DMS53 (cell line): ENCODE measurements at places on chromosomes 12 and 14.

- no peak for DNase-seq
Measured at GRCh38 chr14:68548194-68549076, 244.4 kb downstream of the ZFP36L1 start.

DNA sequence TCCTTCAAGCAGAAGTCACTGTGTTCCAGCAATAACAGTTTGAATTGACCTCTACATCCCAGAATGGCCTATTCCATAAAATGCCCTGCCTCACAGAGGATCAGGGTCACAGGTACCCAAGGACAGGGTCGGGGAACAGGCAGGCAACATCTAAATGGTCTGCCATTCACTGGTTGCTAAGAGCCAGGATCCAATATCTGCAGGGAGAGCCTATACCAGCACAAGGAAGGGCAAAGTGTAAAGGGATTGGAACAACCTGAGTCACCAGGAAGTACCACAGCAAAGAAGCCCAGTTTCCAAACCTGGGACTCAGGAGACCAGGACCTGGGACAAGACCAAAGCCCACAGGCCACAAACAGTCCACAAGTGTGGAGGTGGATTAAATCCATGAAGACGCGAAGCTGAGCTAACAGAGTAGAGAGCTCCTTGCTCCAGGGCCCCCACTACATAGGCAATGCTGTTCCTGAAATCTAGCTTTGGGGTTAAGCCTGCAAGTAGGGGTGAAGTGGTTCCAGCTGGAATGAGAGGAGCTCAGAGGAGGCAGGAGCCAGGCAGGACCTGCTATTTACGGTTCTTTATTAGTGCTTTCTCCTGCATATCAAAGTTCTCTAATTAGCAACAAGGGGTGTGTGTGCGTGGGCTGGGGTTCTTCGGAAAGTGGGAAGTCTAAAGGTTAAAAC, 274.3 kb downstream of the BCL11B start:
- DNase-seq = no peak

DNA sequence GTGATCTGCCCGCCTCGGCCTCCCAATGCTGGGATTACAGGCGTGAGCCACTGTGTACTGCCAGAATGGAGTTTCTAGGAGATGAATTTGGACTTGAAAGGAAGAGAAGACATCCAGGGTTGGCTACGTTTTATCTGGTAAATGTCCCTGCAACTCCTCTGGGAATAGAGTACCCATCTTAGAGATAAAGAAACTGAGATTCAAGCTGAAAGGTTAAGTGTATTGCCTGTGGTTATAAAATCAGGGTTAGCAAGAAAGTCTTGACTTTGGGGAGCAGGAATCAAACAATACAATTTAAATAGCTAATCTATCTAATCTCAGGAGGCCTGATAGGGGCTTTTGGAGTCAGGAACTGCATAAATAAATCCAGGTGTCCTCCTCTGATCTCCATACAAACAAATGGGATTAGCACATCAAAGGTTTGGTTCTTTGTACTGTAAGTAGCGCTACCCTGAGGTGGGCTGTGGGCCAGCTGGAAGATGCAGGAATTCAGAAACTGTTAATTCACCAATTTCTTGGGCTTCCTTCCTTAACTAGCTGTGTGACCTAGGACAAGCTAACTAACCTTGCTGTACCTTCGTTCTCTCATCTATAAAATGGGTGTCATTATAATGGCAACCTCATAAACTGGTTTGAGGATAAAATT, 45.1 kb downstream of the TBX3 start:
- DNase-seq = no peak

GRCh38 chr12:50220363-50220995, 53.3 kb upstream of the CERS5 start:
- DNase-seq = no peak

- no peak for DNase-seq
Measured at GRCh38 chr14:102505000-102505619, 4.5 kb downstream of the ANKRD9 start.

GRCh38 chr12:9810671-9811070, 16.6 kb upstream of the KLRF1 start:
- no peak for DNase-seq

DNA sequence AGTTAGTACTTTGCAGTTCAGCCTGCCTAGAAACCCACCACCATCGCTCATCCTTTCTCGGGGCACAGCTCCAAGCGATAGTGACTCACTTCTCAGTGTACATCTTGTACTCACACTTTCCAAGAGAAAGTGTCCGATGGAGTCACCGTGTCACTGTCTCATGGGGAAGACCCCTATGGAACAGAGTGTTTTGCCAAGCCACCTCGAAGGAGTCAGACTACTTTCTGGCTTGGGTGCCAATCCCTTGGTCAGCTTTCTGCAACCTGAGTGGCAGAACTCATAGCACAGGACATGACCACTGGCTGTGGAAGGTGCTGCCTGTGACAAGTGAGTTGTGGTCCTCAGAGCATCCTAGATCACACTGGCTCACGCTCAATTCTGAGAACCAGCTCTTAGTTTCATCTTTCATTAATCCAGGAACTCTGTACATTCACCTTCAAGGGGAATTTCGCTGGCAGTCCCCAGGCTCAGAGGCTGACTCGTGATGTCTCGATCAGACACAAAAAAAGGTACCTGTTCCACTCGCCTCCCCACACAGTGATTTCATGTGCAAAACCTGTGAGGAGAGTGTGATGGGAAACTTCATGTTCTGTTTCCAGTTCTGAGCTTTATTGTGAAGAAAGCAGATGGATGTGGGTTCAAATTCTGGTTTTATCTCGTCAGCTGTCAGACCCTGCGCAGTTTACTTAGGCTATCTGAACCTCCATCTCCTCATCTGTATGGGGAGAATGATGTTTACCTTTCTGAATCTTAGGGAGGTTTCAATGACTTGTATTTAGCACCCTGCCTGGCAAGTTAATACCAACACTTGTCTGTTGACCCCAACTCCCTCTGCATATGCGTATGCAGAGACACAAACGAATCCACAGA, 127.3 kb upstream of the CCND2 start:
- DNase-seq = no peak

DNA sequence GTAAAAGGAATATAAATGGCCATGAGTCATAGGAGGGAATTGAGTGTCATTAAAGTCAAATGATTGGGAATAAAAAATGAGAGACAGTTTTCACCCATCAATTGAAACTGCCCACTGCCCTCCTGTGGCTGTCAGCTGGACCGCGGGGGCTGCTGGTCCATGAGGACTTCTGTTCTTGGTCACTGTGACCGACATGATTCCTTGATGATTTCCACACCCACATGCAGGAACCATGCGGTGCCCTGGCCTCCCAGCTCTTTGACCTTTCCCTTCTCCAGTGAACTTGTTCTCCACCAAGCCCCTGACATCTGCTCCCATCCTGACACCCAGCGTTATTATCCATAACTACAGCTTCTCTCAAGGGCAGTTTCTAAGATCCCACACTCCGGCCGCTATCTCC, 48.4 kb downstream of the C12orf75 start:
- DNase-seq = peak; percentile 31

DNA sequence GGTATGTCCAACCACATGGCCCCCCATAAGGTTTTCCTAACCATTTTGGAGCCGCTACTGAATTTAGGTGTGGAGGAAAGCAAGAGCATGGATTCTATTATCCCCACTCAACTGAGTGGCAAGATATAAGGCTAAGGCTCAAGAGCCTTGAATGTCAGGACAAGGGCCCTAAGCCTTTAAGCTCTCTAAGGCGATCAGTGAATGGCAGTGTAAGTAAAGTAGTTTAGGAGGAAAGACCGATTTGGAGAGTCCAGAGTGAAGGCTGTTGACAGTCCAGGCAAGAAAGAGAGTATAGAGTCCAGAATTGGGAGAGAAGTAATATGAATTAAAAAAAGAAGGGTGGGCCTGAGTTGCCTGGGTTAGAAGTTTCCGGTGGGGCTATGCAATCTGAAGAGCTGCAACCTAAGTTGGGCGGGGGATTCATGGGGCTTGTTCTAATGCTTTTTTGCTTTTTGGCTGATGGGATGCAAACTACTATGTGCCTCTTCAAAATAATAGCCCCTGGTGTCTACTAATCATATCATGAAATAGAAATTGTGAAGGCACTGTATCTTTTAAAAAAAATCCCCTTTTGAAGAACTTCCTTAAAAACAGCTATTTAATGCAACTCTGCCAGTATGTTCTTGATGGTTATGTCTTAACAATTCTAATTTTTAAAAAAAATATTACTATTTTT, at the start of gene SPIC:
Gene SPIC, plus strand, starts transcription at position 626 of the 676 bp plus-strand sequence. CDS start 1,569 bp downstream, outside the sequence.
- DNase-seq = no peak

DNA sequence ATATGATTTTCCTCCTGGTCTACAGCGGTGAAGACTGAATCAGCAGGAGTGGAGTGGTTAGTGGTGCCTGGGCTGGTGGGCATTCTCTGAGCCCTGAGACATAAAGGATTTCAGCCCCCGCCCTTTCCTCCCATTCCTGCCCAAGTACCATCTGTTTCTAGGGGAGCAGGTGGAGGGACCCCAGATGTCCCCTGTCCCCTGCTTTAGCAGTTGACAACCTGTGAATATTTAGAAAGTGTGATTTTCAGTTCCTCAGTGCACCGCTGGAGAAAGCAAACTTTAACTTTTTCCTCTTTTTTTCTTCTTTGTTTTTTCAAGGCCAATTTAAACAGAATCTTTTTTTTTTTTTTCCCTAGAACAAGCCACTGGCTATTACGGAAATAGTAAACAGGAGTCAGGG, 163.8 kb upstream of the MYL2 start:
- no peak for DNase-seq

GRCh38 chr14:103782376-103782775, 65.0 kb downstream of the PPP1R13B start:
- DNase-seq = no peak

- DNase-seq = peak; percentile 88
Measured at GRCh38 chr14:24093901-24094840, at the start of gene PCK2. PCK2 (plus strand) TSS chr14:24094311; CDS start chr14:24094406, 95 bp downstream.

GRCh38 chr12:104999347-104999685, 13.2 kb downstream of the NOPCHAP1 start:
- peak; percentile 94 for DNase-seq

- DNase-seq = no peak
Measured at GRCh38 chr14:97620066-97620465, 822.9 kb downstream of the VRK1 start.
